ENCODE measurements at places on chromosomes 13 and 19.

GRCh38 chr19:46192992-46193650 is 36.4 kb upstream of the IGFL1 start:
- DNase-seq: no peak

DNA sequence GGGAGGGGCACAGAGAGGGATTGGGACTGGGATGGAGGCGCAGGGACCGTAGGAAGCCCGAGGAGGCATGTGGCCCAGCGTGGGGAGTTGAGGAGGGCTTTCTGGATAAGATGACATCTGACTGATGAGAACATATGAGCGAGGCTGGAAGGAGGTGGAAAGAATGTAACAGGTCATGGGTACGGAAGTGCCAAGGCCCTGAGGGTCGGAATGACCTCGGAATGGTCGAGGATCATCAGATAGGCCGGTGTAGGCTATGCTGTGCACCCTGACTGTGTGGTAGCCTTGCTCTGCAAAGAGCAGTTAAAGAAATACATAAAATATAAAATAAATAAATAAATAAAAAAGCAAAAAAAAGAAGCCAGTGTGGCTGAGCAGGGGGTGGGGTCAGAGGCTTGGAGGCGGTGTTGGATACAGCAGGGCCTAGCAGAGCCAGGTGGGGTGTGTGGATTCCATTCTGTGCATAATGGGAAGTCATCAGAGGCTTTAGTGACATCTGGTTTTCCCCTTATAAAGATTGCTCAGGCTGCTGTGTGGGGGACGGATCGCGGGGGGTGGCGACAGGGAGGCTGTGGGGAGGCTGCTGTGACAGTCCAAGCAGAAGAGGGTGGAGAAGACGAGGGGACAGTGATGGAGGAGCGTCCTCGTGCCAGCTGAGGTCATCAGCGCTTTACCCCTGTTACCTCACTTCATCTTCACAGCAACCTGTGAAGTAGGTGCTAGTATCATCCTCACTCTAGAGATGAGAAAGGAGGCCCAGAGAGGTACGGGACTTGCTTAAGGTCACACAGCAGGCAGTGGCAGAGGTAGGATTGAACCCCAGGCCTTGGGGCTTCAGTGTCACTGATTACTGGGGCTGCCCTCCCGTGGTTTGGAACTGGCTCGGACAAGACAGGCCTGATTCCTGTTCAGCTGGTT is 5.0 kb downstream of the PAK4 start:
- no peak for DNase-seq

GRCh38 chr19:58182577-58182988 is 278 bp upstream of the ZNF274 start:
- DNase-seq: no peak

DNA sequence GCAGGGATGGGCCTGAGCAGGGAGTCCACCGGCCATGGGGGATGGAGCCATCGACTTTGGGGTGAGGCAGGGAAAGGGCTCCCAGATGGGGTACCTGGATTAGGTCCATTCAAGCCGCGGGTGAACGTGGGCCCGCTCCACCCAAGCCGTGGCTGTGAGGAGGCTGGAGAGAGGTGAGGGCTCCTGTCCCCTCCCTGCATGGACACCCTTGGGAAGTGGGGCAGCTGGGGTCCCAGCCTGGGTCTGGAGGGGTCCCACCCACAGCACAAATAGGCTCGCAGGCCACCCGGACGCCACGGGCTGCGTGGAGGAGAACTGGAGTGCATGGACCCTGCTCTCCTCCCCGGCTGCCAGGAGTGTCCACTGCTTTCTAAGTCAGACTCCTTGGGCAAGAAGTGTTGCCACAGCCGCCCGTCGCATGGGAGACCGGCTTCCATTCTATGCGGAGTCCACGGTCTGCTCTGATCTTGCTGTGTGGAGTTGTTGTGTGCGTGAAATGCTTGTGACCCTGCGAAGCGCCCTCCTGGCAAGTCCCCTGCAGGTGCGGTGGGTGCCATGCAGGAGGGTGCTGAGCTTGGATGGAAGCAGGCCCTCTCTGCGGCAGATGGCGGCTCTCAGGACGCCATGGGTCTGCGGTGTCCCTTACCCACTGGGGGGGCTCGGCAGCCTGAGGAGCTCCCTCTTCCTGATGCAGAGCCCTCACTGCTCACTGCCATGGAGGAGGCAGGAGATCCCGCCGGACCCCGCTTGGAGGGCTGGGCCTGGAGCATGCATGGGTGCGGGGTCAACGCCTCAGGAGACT is 2.0 kb downstream of the DAZAP1 start:
- DNase-seq: no peak

- DNase-seq: no peak
These were observed 27.0 kb downstream of the SAE1 start for GRCh38 chr19:47157431-47158321.

- no peak for DNase-seq
These were observed 73.3 kb downstream of the KLF2 start for GRCh38 chr19:16397791-16398529.

GRCh38 chr19:11203194-11204075 is 6.1 kb upstream of the KANK2 start:
- no peak for DNase-seq

- DNase-seq: no peak
These were observed 129.4 kb downstream of the PCDH9 start for GRCh38 chr13:67100730-67101129.

DNA sequence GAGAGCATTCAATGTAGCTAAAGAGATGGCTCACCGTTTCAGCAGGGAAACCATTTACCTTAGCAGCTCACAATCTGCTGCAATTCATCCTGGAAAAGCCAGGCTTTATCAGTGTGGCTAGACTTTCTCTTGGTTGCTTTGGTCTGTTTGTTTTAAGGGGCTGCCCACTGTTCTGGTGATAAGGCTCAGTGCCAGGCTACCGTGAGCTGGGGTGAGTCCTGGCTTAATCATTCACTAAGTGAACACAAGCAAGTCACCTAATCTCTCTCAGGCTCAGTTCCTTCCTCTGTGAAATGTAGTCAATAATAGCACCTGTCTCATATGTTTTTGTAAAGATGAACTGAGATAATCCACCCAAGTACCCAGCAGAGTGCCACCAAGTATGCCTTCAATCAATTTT is 229.0 kb downstream of the TEX29 start:
- DNase-seq: no peak

GRCh38 chr13:24097064-24097463 is 63.5 kb upstream of the SPATA13 start:
- DNase-seq: no peak

DNA sequence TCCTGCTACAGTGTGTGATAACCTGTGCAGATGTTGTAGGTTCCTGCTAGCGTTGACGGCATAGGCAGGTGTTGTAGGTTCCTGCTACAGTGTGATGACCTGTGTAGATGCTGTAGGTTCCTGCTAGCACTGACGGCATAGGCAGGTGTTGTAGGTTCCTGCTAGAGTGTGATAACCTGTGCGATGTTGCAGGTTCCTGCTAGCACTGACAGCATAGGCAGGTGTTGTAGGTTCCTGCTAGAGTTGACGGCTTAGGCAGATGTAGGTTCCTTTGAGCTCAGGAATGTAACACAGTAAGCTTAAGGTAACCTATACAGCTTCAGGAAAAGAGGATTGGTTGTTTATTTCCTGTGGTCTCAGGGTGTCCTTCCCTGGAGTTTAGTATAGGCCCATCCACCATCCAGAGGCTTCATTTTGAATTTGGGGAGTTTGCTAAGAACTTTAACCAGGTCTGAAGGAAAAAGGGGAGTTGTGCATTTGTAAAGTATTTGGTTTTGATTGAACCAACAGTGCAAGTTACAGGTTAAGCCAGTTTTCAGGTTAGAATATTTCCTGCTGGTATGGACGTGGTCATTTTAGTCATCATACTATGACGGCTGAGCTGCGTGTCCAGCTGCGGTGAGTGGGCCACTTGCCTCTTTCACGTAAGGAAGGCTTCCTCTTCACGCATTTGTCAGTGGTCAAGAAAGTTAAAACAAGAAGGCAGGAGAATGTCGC is 53.8 kb downstream of the ATP11A start:
- DNase-seq: no peak

DNA sequence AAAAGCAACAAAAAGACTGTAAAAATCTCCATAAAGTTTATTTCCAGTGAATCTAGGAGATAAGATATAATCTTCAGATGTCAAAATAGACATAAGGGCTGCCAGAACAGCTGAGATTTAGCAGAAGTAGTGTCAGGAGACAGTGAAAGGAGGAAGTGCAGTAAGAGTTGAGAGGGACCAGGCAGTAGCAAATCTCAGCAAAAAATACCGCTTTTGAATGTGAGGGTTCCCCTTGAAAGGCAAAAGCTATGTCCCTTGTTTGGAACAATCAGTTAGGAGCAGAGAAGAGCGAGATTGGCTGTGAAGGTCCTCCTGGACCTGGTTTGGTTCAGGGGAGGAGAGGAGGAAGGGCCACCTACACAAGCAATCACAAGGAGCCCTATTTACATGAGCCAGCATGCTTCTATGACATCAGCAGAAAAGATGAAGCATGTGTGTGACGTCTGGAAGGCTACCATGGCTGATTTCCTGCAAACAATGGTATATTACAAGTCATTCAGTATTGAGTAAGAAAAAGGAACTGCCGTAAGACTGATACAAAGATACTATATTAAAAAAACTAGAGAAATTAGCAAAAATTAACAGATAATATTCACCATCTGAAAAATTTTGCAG is 98.9 kb upstream of the SIAH3 start:
- no peak for DNase-seq

- no peak for DNase-seq
These were observed 77.5 kb downstream of the RASA3 start for GRCh38 chr13:114054830-114055439.

GRCh38 chr13:67217880-67218279 is 12.3 kb downstream of the PCDH9 start:
- DNase-seq: no peak

DNA sequence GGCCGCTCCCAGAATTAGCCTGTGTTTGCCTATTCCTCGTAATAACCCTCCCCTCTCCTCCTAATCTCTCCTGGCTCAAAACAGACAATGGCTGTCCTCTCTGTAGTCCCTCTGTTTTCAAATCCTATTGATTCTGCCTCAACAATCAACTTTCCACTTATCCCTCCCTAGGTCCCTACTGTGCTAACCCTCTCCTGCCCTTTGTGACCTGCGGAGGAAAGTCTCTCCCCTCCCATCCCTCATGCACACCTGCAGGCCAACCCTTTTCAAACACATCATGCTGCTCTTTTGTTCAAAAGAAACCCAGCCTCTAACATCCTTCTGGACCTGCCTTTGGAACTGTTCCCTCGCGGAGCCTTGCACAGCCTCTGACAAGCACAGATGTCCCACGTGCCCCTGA is 37.3 kb downstream of the CILP2 start:
- DNase-seq: no peak

GRCh38 chr13:100625447-100625846 is 36.9 kb upstream of the GGACT start:
- DNase-seq: no peak

- DNase-seq: no peak
These were observed 703 bp downstream of the NEK3 start for GRCh38 chr13:52158629-52159158.

GRCh38 chr13:75372923-75373841 is 108.8 kb downstream of the TBC1D4 start:
- no peak for DNase-seq

DNA sequence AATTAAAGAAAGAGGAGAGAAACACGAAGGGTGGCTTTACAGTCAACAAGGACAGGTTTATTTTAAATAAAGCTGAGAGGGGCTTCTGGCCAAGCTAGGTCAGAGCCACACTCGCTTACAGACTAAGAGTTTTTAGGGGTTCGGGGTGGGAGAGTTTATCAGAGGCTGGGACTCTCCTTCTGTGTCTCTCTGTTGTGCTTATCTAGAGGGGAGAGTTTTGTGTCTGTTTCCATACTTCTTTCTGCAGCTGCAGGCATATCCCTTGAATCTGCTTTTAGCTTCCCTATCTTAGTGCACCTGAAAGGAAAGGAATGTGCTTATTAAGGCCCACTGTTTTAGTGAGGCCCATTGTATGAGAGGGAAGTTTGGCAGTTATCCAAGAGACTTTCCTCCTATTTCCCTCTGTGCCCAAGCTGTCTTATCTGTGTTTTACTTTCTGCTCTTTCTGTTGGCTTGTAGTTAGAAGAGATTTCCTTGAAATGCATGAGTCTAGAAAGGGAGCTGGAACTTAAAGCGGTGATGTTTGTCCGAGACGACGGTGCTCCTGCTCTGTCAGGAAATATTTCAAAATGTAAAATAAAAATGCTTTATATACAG is 275.3 kb downstream of the KCTD12 start:
- no peak for DNase-seq

- DNase-seq: no peak
These were observed 65.2 kb downstream of the DPRX start for GRCh38 chr19:53696951-53697350.

- DNase-seq: no peak
These were observed 142.4 kb downstream of the MYCBP2 start for GRCh38 chr13:77184455-77184854.

DNA sequence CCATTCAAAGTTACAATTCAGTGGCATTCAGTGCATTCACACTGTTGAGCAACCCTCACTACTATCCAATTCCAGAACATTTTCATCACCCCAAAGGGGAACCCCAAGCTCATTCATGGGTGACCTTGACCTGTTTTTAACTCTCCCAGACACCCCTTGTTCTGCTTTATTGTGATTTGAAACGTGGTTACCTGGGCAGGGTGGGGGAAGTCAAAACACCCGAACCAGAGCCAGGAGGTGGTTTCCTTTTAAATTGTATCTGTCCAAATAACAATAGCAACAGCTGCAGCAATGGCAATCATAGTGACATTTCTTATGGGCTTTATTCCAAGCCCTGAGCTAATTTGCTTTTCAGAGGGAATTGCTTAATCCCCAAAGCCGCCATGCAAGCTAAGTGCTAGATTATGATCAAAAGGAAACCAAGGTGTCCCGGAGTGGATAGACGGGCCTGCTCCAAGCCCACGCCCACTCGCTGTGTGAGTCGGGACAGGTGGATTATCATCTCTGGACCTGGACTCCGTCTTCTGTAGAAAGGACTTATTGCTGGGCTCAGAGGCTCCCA is 6.1 kb downstream of the PTGIR start:
- no peak for DNase-seq

DNA sequence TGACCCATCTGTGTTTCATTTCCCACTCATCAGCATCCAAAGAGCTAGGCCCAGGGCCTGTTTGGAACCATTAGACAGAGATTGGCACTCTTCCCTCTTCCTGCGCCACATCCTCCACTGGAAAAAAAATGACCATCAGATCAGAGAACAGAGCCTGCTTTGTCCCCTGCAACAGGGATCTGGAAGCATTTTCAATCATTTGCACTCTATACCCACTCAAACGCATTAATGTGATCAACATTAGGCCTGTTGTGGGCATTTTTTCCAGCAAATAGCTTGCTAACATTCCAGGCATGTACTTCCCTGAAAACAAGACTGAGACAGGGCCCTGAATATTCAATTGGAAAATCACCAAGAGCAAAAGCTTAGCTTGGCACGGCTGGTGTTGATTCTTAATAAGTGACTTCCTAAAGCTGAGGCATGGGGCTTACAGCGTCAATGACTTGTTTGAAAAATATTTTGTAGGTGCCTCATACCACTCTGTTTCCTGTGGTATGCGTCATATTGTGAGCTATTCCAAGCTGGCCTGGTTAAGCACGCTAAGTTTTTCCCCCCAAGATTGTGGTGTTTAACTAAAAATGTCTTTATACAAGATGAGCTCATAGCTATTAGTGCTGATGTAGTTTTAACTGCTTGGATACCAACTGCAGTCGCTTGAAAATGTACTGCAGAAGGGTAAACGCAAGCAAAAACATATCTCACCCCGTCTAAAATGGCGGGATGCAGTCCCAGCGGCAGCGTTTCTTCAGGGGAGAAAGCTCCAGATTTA is 404.4 kb downstream of the SPRY2 start:
- no peak for DNase-seq

All from HCT116 (cell line).